ENCODE measurements at places on chromosomes 1 and 21.
A peak's percentile ranks its signal among the peaks of the same experiment; 100 is the strongest.

DNA sequence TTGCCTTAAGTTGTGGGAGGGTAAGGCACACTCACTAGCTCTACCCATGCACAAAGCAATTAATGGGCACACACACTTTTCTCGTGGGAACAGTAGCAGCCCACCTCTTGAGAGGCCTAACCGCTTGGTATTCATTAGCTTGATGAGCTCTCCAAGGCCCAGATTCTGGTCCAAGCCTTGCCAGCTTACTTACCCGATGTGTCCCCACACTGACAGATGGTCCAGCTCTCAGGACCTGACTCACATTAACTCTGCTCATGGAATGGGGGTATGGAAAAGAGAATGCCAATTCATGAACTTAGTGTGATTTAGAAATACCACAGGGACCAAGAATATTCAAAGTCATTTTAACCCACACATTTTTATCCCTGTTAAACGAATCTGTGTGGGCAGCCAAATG is 106.8 kb upstream of the CACHD1 start:
- no peak for DNase-seq

DNA sequence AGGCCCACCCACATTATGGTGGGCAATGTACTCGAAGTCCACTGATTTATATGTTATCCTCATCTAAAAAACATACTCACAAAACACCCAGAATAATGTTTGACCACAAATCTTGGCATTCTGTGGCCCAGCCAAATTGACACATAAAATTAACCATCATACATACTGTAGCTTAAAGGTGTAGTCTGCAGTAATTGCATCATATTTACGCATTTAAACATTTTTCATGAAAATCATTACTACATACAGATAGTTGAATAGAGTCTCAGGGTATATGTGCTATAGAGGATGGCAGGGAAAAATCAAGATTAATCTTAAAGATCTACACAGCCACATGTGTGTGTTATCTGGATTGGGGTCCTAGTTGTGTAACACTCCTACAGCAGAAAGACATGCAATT is 14.5 kb downstream of the ZNF697 start:
- DNase-seq = no peak

GRCh38 chr21:22754746-22755145 is 1756.5 kb downstream of the NCAM2 start:
- DNase-seq = no peak

DNA sequence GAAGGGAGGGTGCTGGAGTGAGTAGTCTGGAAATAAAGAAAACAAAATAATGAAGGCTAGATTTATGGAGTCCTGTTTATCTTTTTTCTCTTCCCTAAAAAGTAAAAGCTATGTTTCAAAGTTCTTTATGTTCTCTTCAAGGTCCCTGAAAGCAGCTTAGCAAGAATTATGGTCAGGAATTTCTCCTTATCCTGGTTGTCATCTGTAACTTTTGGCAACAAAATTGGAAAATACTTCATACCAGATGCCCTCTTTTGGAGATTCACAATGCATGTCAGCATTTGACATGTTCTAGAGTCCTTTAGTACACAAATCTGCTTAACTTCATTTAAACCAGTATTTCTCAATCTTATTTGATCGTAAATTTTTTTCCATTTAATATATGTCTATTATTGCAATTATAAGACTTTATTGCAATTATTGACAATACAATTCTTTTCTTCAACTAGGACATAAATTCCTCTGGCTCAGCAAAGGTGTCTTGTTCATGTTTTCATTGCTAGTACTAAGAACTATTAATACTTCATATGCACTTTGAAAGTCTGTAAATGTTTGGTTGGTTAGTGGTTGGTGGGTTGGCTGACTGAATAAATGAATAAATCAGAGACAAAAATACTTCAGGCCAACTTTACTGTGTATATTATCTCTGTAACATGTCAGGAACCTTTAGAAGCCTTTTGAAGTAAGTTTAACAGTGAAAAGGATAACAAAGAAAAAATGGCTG is 101.5 kb downstream of the ATP1B1 start:
- no peak for DNase-seq

GRCh38 chr21:35204850-35205541 is 155.9 kb upstream of the RUNX1 start:
- DNase-seq = no peak

DNA sequence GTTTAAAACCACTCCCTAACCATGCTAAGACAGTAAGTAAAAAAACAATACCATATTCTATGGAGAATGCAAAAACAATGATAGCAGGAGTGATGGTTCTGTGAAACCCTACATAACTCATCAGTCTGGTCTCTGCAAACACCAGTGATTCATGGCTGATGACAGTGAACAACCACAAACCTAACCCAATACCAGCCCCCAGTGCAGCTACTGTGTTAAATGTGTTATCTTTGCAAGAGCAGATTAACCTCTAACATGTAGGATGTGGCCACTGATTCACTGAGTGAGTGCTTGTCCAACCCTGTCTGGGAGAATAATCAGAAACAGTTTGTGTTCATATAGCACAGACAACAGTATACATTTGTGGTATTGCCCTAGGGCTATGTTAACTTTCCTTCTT is 100.2 kb upstream of the COG2 start:
- peak; percentile 50 for DNase-seq

DNA sequence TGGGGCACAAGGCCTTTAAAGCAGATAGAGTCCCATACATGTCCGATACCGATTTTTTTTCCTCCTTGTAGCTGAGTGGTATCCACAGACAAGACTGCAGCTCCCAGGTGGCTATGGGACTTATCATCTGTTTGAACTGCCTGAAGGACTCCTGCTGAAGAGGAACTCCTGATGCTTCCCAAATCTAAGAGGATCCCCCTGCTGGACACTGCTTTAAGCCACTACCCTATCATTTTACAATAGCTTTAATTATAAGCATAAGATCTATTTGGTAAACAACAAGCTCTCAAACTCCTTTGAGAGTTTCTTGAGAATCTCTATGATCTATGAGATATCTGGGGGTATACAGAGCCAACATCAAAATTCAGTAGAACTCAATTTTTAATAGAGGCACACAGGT is 11.7 kb downstream of the NDC1 start:
- no peak for DNase-seq

DNA sequence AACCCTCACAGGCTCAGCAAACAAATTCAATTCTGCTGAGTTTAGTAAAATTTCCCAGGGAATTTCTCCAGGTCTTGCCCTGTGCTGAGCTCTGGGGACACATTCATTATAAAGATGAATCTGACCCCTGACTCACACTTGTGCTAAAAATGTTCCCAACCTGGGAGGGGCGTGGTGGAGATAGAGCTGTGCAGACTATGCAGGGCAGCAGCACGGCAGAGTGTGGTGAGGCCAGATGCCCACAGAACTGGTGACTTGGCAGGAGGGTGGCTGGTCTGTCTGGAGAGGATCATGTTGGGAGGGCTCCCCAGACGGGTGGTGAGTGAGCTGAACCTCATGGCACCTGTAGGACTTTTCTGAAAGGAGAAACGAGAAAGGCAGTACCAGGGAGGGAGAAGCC is 31.6 kb downstream of the FAAH start:
- no peak for DNase-seq

DNA sequence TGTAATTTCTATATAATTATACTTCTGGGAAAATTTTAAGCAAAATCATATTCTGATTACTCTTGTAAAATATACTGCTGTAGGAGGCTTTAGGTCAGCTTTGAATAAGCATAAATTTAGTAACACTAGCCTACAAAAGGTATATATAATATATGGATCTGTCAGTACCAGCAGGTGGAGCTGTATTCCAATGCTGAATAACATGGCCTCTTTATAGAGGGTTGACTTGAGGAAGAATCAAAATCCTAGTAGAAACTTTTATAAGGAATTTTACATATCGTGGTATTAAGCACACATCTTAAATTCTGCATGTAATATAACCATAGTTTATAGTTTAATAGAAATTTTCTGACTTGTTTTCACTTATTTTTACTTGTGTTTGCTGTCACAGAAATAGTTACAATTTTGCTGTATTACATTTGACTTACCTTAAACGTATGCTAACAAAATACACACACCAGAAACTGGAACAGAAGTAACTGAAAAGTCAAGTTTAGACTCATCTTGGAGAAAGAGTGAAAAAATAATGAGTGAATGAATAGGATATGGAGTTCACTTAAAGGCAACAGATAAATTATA is 79.3 kb downstream of the HMCN1 start:
- DNase-seq = peak; percentile 38

DNA sequence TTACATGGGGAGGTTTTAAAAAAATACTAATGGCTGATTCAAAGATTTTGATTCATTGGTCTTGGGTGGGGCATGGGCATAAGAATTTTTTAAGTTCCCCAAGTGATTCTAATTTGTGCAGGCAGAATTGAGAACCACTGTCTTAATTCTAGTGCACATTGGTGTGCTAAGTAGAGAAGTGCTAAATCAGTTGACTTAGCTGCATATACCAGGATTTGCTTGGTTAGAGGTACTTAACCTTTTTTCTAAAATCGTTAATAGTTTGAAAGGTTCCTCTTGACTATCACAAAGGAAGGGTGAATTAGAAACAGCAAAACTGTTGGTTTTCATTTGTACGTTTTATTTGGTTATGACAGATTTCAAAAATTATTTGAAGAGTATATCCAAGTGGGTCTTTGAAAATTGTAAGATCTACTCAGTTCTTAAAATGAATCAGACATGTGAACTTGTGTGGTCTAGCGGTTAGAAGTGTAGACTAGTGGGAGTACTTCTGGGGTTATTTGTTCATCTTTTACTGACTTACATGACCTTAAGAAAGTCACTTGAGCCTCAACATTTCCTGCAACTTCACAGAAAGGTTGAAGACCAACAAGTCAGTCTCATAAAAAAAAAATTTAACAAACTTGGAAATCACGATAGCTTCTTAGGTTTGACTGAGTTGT is 66.7 kb downstream of the RPAP2 start:
- DNase-seq = peak; percentile 78

DNA sequence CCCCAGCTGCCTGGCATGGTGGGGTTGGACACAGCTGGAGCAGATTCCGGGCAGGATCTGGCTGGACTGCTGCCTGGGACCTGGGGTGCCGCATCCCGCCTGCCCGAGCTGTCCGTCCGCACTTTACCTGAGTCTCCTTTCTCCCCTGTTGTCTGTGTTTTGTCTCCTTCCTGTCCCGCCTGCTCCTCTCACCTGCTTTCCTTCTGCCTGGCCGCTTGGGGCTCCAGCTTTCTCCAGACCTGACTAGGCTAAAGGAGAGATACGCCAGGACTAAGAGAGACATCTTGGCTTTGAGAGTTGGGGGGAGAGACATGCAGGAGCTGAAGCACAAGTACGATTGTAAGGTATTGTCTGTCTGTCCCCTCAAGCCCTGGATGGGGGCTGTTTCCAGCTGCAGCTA is 73.3 kb downstream of the ARHGEF10L start:
- DNase-seq = no peak

DNA sequence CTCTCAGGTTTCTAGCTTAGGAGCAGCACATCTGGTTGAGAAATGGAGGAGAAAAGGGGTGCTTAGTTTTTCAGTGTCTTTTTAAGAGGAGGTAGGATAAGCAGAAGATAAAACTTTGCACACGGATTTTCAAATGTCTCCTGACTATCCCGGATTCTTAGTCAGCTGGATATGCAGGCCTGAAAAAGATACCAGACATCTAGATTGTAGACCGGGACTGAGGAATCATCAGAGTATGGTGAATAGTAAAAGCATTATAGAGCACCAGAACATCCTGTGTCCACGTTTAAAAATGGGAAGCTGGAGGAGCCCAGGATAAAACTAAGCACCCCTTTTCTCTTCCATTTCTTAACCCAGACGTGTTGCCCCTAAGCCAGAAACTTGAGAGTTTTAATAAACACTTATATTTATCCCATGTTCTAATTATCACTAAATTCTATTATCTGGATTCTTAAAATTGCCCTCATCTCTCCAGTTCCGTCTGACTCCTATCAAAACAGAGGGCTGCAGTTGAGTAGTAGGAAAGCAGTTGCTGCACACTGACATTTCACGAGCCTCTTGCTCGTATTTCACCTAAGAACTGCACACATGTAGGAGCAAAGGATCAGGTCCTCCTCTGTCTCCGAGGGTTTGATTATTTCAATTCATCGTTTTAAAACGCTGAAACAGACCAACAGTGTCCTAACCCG is 609 bp downstream of the PIGK start:
- no peak for DNase-seq

DNA sequence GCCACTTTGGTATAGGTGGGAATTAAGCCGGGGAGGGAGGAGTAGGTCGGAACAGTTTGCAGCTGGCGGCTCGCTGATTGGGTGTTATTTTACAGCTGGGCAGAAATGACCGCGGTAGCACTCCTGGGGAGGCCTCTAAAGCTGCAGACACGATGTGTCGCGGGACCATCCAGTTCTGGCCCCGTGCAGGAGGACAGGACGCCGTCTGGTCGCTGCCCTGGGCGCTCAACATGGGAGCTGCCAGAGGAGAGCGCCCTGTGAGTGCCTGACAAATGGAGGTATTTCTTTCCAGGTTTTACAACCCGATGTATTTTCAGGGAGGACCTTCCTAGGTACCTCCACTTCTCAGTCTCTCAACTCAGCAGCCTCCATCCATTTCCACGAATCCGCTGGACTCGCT is 46.2 kb downstream of the CDC7 start:
- DNase-seq = no peak

DNA sequence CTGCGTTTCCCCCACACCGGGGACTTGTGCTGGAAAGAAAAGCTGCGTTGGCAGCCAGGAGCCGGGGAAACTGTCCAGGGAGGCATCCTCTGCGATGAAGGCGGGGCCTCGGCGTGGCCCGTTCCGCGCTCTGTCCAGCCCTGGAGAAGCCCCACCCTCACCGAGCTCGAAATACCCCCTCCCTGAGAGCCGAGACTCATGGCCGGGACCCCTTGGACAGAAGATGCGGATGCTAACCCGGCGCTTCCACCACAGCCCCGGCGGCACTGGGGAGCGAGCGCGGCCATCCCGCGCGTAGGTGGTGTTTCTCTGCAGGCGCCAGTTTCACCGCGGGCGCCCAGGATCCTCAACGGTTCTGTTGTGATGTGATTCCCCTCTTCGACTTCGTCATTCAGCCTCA is 31.6 kb downstream of the PDE9A start:
- peak; percentile 24 for DNase-seq

GRCh38 chr1:189550498-189550897 is 927.2 kb downstream of the BRINP3 start:
- DNase-seq = no peak

DNA sequence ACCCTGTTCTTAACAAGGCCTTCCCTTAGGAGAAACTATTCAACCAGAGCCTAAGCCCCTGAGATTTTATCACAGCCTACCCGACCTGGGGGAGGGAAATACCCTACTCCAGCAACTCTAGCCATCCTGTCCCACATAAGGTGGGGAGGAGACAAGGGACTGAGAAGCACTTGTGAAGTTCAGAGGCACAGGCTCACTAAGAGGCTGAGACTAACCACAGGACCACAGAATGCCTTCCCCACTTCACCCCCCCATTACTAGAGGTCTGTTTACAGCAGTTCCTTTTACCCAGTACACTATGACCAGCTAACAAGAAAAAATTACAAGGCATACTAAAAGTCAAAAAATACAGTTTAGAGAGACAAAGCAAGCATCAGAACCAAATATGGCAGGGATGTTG is 86.8 kb downstream of the TEX35 start:
- DNase-seq = no peak

GRCh38 chr1:210402560-210402959 is 73.9 kb downstream of the HHAT start:
- DNase-seq = no peak

- no peak for DNase-seq
Observed at GRCh38 chr1:225977937-225978748, 21.0 kb downstream of the SDE2 start.
